Stimulated activated naive CD4-positive, alpha-beta T cell treated with Interleukin-2 at 50 U/mL for 16 hours (primary cell): ENCODE measurements at places on chromosomes 3 and 15.

DNA sequence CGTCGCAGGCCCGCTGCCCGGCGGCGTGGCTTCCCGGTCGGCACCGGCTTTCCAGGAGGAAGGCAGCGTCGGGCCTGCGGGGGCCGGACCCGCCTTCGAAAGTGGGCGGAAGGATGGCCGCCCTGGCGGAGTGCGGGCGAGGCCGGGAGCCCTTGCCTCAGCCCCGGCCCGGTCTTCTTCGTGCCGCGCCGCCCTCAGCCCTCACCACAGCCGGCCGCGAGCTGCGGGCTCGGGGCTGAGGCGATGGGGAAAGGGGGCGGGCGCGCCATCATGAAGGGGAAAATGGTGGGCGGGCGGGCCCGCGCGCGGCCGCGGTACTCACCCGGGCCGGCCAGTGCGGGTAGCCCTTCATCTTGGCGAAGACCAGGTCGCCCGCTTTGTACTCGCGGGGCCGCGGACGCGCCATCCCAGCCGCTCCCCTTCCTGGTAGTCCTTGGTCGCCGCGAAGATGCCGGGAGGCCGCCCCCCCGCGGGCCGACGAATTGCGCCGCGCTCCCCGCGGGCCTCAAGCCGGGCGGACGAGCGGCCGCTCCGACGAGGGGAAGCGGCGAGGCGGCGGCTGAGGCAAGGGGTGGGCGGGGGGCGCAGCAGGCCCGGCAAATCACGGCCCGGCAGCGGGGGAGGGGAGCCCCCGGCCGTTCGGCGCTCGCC is 489 bp downstream of the HDGFL3 start:
- no peak for DNase-seq

DNA sequence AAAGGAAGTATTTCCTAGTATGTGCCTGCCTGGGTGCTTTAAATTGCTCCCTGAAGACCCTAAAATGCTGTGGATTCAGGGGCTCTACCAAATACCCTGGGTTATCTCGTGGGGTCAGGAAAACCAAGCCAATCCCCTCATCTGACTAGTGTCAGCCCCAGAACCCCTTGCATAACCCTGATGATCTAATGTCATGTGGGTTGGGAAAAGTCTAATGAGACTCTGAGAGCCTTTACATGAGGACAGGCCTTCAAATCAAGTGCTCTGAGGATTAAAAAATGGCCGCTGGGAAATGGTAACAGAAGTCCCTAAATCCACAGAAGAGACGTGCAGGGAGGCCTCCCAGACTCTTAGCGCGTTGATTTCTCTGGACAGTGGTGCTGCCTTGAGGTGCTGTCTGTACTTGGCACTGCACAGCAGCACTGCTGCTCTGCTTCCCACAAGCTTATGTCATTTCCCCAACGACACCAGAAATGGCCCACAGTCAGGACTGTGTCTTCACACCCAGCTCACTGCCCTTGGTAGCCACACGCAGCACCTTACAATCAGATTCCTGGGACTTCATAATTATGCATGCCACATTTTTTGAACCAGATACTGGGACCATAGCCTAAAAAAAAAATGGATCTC is 16.6 kb downstream of the EIF4E3 start:
- DNase-seq = no peak

DNA sequence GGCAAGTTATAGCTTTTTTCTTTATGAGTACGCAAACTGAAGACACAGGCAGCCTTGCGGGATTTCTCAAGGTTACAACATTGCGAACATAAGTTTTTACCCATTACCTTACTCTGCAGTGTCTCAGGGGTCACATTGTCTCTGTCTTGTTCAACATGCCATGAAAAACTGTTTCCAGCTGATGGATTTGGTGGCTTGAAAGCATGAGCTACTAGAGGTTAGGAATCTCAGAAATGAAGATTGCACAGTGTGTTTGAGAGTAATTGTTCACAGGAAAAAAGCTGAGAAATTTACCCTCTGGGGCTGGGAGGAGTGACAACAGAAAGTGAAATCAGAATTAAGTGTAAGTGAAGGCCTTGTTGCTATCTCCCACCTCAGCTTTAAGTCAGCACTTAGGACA is 568.6 kb downstream of the TAFA4 start:
- no peak for DNase-seq

- no peak for DNase-seq
Observed at GRCh38 chr3:55669133-55669532, 182.0 kb upstream of the WNT5A start.

DNA sequence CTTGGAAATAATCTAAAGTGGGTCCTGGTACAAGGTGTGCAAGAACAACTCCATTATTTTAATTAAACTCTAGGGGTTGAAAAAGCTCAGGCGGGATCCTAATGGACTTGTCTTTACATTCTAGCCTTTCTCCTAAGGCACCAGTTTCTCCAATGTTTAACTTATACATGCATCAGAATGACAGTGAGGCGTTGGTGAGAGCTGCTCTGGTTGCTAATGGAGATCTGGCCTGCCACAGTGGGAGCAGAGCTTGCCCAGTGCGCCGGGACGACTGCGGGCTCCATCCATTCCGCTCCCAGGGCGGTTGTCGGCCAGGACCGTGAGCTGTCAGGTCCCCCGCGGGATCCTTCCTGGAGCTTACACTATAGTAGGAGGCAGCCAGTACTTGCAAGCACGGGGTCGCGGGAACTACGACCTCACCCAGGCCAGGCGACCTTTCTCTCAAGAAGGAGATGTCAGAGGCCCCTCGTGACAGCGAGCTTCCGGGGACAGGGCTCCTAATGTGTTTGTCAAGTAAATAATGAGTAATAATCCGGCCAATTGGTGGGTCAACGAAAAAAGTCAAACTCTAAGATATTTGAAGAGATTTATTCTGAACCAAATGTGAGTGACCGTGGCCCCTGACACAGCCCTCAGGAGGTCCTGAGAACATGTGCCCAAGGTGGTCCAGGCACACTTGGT is 991 bp upstream of the HIGD1A start:
- no peak for DNase-seq

DNA sequence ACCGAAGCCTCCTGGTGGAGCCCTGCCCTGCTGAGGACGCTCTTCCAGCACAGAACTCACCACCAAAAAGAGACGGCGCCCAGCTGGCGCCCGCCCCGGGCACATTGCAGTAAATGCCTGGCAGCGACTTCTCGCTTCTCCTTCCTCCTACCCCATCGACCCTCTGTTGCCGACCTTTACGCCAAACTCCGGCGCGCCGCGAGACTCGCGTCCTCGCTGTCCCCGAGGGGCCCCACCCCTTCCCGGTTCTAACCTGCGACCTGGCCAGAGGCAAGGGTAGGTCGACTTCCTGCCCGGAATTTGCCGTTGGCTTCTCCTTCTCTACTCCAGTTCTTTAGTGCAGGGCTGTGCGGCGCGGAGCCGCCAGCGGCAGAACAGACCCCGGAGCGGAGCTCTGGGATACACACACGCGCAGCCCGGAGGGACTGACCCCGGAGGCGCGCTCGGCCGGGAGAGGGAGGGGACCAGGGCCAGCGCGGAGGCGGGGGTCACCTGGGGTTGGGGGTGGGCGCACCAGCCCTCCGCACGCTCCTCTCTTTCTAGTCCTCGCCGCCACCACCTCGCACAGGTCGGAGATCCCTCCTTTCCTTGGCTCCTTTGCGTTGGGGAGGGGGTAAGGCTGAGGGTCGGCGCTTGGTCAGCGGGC is 226.6 kb upstream of the AZI2 start:
- DNase-seq = no peak

GRCh38 chr3:59432665-59433064 is 382.8 kb upstream of the CFAP20DC start:
- DNase-seq = no peak

- no peak for DNase-seq
Observed at GRCh38 chr15:86295511-86295910, 215.8 kb downstream of the AGBL1 start.

GRCh38 chr15:28110481-28110881 is 11.4 kb upstream of the OCA2 start:
- DNase-seq = no peak

GRCh38 chr15:101039461-101039860 is 120.3 kb downstream of the LRRK1 start:
- DNase-seq = no peak

GRCh38 chr3:48268936-48269561 is 28.1 kb downstream of the ZNF589 start:
- DNase-seq = peak; percentile 58

DNA sequence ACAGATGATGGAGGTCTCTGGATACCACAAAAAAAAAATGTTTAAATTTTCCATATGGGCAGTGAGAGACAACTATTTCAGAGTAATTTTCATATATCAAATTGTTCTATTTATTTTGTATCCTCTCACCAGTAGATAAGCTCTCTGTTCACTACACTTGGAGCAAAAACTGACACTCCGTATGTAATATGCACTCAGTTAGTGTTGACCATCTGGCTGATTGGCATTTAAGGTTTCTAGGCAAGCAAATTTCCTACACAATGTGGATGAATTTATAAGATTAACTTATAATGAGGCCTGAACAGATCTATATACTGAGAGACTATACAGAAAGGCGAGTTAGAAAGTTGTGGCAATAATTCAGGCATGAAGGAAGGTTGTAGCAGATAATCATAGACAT is 836.5 kb upstream of the SEMA6D start:
- DNase-seq = no peak

DNA sequence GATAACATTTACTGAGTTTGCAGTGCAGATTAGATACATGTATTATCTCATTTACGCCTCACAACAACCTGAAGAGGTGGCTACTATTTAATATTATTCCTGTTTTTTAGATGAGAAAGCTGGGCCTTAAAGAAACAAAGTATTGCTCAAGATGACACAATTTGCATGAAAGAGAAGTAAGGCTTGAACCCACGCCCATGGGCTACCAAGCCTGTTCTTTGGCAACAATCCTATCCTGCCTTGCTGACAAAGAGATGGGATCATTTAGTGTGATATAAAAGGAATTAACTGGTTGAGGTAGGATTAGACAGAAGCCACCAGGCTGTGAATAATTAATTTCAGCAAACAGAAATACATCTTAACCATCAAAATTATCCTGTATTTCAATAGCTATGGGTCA is 9.2 kb upstream of the LDHAL6B start:
- DNase-seq = no peak
